ENCODE measurements at places on chromosomes 1 and 21.

- no peak for ATAC-seq
Observed at GRCh38 chr1:245156736-245157505, 2.1 kb downstream of the KIF26B start.

DNA sequence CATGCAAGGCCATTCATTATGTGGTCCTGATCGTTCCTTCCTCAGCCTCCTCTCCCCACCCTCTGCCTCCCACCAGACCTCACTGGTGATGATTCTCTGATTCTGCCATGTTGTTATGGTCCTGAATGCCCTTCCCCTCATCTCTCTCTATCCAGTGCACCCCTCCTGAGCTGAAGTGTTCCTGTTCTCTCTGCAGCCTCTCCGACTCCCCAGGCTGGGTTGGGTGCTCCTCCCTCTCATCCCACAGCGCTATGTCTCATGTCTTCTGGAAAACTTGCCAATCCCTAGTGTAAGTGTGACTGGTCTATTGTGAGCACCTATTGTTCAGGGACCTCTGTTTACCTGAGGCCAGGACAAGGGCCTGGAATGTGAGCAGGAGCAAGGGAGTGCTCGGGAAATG is 11.1 kb upstream of the PEF1 start:
- ATAC-seq: no peak

DNA sequence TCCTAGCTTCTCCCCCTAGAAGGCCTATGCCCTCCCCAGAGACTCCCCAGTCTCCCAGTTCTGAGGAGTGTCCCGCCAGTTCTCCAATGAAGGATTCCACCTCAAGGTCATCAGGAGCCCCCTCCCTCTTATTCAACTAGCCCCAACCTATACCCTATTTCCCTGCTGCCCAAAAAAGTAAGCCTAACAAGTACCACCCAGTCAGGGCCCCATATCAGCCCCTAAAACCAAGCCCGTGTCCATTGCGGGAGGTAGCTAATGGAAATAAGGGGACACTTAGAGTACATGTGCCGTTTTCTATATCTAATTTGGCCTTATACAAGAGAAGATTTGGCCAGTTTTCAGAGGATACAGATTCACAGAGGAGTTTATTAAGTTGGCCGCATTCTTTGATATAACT is 416.2 kb downstream of the MATN1 start:
- no peak for ATAC-seq

GRCh38 chr21:34046917-34047316 is 26.5 kb upstream of the MRPS6 start:
- ATAC-seq: no peak

- ATAC-seq: no peak
Observed at GRCh38 chr1:229554886-229555621, 3.5 kb downstream of the ABCB10 start.

DNA sequence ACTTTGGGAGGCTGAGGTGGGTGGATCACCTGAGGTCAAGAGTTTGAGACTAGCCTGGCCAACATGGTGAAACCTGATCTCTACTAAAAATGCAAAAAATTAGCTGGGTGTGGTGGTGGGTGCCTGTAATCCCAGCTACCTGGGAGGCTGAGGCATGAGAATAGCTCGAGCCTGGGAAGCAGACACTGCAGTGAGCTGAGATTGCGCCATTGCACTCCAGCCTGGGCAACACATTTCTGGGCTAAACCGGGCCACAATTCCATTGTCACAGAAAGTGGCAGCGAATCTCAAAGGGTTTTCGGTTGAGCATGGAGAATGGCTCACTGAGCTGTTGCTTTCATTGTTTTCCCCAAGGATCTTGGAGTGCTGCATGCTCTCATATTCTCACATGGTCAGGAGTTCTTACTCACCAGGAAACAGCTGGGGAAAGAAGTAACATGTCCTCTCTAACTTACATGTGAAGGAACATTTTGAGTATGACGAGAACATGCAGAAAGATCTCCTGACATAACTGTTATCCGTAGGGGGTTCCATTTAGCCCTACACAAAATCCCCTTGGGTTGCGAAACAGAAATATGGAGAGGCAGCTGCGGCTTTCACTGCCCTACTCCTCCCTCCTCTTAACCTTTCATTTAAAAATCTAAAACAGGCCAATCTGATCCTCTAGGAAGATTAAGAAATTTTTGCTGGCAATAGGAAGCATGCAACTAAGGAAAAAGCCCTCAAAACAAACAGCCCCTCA is 341.1 kb downstream of the PCP4 start:
- ATAC-seq: no peak

- ATAC-seq: peak; percentile 83
Observed at GRCh38 chr1:220189750-220190347, 82.4 kb downstream of the RAB3GAP2 start.

DNA sequence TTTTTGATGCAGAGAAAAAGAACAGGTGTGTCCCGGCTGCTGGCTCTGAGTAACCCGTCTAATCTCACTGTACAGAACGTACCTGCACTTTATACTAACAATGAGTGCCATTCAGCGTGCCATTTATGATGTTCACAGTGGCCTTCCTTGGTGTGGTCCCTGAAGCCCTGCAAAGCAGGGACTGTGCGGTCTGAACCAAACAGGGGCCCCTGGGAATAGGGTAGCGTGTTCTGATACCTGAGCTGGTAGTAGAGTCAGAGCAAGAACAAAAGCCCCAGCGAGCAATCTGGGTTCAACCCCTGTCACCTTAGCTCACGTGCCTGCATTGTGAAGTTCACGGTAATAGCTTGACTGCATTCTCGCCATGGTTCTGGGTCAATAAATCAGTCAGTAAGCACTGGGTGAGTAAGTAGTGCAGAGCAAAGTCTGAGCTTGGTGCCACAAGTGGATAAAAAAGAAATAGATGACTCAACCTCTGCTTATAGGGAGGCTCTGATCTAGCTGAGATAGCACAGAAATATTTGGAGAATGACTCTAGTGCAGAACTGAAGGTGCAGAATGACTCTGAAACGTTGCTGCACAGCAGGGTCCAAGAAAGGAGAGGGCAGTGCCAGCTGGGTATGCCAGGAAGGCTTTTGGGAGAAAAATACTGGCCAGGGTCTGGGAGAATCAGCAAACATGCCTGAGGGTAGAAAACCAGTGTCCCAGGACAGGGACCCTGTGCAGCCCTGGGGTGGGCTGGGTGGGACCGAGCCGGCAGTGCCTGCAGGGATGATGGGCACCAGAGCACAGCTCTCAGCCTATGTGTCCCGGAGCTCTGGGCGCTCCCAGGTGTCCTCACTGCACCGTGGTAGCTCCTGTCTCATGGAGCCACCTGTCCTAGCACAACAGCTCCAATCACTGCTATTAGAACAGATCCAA is 125.9 kb downstream of the RHOU start:
- peak; percentile 96 for ATAC-seq

DNA sequence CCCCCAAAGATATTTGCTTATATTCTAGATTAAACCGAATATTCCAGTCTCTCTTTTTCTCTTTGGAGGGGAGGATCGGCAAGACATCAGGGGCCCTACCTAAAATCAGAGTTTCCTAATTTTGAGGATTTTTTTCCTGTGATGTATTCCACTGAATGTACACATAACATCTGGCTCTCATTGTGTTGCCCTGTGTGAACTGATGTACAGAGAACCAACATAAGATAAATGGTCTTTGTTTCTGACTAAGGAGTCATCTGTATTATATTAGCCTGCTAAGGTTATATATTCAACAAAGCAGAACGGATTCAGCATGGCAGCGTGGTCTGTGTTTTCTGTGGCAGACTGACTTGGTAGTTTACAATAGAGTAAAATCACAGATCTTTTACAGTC is 114.8 kb upstream of the NCAM2 start:
- no peak for ATAC-seq

- no peak for ATAC-seq
Observed at GRCh38 chr1:212284332-212284743, 872 bp upstream of the PPP2R5A start.

GRCh38 chr1:79847700-79848099 is 841.2 kb upstream of the ADGRL4 start:
- no peak for ATAC-seq

DNA sequence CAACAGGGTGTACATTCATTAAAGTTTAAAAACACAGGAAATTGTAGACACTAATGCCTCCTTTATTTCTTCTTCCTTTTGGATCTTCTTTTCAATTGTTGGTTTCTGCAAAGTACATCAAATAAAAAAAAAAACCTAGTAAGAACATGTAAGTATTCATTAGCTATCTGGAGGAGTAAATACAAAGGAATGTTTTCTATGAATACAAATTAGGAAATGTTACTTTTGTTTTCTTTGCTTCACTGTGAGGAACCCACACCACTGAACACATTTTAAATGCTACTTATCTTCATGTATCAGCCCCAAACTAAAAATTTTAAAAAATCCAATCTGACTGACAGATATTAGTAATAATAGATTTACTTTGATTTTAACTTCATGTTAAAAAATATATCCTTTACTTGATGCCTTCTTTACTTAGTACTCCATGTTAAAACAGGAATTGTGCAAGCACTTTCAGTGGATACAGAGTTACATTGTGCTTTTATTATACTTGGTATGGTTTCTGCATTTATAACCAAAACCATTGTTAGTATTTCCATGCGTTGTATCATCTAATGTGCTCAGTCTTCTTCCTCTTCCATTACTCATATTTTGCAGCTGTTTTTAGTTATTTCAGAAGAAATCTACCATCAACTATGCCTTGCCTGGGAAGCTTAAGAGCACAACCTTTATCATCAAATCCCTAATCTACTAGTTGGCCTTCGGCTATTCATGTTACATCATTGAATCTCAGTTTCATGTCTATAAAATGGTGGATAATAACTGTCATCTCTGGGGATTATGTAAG is 236.9 kb upstream of the DPYD start:
- ATAC-seq: no peak

- peak; percentile 96 for ATAC-seq
Observed at GRCh38 chr1:230084408-230085177, 17.6 kb downstream of the GALNT2 start.

DNA sequence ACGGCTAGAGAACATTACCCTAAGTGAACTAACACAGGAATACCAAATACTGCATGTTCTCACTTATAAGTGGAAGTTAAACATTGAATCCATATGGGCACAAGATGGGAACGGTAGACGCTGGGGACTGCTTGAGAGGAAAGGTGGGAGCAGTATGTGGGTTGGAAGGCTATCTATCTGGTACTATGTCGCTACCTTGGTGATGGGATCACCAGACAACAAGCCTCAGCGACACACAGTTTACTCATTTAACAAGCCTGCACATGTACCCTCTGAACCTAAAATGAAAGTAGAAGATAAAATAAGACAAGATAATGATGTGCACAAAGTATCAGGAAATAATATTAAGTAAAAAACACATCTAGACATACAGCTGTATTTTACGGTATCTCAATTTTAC is 819 bp downstream of the PYHIN1 start:
- no peak for ATAC-seq

- no peak for ATAC-seq
Observed at GRCh38 chr1:37822906-37823815, 15.2 kb upstream of the YRDC start.

DNA sequence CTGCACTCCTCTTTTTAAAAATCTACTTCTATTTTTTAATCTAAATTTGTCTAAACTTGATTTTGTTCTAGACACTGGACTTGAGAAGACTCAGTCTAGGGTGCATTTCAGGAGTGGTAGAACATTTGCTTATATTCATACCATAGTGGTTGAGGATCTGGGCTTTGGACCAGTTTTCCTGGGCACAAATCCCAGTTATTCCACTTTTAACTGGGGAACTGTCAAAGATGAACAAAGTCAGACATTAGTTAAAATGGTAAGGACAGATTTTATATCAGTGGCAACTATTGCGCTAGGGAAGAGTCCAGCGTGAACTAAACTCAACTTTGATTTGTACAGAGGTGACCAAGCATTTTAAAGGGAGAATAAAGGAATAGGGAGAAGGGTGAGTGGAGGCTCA is 102.4 kb downstream of the FMN2 start:
- peak; percentile 76 for ATAC-seq

DNA sequence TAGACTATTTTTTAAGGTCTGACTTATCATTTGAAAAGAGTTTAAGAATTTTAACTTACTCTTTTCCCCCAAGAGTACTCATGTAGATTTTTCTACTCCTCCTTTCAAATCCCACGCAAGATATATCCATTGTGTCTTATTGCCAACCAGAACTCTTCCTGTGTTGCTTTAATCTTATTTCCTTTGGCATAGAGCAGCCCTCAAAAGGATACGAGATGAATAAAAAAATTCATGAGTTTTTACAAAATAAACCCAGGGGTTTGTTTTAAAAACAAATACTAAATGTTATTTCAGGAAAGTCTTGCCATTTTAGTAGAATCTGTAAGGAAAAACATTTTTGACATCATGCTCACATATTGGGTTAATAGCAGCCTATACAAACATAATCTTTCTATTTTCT is 543.2 kb upstream of the CXADR start:
- no peak for ATAC-seq

- no peak for ATAC-seq
Observed at GRCh38 chr1:207502726-207503125, 6.8 kb downstream of the CR1 start.

DNA sequence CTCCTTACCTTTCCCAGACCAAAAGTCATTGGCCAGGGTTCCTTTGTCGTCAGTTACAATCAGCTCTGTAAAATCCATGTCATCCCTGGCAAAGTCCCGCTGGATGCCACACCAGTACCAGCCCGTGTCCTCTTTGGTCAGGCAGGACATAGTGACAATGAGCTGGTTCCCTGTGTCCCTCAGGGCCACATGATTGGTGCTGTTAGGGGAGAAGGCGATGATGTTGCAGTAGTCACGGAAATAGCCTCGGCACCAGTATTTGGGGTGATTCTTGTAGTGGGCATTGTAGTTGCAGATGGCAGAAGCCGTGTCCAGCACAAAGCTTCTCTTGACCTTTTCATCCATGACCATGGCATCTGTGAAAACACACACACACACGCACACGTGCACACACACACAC is 14.8 kb downstream of the ADORA3 start:
- no peak for ATAC-seq

GRCh38 chr1:43991476-43992231 is at the start of gene CCDC24:
CCDC24 (plus strand) TSS chr1:43991599; CDS start chr1:43991879, 280 bp downstream.
- ATAC-seq: peak; percentile 84

GRCh38 chr1:172513479-172513878 is 19.5 kb upstream of the SUCO start:
- ATAC-seq: no peak

- peak; percentile 21 for ATAC-seq
Observed at GRCh38 chr1:244065063-244065793, 14.1 kb downstream of the ZBTB18 start.

GRCh38 chr1:241829468-241829867 is 18.5 kb upstream of the EXO1 start:
- no peak for ATAC-seq

DNA sequence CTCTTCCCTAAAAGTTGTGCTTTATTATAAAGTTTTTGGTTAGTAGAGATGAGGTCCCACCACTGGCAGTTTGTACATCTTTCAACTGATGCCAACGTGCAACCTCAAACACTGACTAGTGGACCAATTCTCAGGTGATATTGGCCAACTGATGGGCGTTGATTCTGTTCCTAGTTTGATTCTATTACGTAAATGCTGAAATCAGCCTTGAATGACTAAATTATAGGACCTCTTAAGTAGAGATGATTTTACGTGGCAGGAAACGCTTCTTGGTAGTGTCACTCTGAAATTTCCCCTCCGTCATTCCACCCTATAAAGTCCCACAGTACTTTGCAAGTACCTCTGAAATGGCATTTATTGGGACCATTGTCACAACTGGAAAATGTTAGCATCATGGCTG is 8.8 kb upstream of the FNDC7 start:
- no peak for ATAC-seq

All from SK-N-SH treated with all-trans-retinoic acid at 6 μM for 48 hours (cell line).